ENCODE measurements at places on chromosomes 12 and 14.

GRCh38 chr12:86249276-86249675 lies 6.9 kb downstream of the MGAT4C start:
- DNase-seq = no peak

DNA sequence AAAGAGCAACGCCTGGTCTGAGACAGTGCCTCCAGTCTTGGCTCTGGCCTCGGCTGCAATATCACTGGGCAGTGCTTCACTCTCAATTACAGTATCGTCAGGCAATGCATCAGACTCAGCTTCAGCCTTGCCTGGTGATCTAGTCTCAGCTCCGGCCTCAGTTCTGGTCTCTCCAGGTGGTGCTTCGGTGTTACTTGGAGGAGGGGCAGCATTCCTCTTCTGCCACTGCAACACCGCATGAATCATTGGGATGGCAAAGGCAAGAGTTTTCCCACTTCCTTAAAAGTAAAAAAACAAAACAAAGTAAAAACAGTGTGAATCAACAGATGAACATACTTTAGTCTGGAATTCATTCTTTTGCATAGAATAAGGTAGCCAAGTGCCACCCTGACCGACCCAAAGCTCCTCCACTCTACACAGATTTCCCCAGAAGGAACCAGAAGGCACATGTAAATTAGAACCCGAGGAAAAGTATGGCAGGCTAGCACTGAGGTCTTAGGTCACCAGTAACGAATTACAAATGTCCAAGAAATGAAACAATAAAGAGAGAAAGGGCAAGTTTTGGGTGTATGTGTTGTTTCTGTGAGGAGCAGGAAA lies 18.6 kb downstream of the DDX24 start:
- no peak for DNase-seq

DNA sequence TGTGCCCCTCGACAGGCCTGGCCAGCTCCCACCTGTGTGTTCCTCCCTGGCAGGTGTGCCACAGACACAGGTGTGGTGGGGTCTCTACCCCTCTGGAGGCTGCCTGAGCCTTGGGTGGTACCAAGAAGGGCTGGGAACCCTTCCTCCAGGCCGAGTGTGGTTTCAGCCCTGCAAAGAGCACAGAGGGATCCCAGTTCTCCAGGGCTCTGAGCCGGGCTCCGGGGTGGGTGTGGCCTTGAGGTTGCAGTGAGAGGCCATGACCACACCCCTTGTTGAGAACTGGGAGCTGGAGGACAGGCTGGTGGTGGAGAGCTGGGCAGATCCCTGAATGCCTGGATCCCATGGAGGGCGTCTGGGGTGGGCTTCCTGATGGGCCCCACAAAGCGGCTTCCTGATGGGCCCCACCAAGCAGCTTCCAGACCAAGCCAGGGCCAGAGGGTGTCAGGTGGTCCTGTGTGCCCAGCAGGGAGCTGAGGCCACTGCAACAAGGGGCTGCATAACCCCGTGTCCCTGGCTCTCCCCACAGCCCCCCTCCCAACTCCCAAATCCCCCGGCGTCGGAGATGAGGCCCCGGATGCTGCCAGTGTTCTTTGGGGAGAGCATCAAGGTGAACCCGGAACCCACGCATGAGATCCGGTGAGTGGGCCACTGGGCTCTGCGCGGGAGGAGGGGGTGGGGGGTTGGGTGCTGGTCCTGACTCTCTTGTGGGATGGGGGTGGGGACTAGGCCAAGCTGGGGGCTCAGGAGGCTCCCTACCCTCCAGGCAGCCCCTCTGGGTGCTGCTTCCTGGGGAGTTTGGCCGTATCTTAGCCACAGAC lies 16.6 kb downstream of the RFLNA start:
- DNase-seq = no peak

GRCh38 chr12:89333564-89334252 lies 18.6 kb downstream of the DUSP6 start:
- no peak for DNase-seq

DNA sequence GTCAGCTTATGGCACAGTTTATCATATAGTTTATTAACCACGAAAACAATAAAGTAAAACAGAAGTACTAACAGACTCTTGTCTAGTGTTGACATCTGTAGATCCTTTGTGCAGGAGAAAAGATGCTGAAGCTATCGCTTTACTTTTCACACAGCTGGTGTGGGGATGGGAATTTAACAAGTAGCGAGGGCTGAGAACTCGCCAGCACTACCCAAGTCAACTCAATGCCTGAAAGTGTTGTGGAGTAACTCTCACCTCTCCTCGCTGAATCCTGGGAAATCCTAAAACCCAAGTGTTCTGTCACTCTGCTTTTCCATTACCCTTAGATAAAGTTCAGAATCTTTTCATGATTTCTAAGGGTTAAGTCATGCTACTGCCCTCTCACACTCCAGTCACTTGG lies 264.2 kb downstream of the BMP4 start:
- DNase-seq = no peak

DNA sequence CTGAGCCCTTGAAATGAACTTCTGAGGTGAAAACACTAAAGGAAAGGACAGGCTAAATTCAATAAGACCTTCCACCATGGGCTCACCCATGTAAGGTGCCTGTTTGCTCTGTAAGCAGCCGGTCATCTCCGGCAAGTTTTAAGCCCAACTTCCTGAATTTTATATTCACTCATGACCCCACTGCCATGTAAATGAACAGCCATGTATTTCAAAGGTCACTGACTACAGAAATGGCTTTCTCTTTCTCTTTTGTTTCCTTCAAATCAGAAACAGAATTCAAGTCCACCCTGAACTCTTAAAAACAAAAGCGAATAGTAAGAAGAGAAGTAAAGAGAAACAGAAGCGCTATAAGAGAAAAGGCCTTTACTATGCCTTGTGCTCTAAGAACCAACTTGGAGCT lies 61.7 kb upstream of the OVCH1 start:
- no peak for DNase-seq
